ENCODE measurements at places on chromosomes 13 and 19.

GRCh38 chr13:34698945-34699344 is 243.1 kb upstream of the NBEA start:
- DNase-seq = no peak

DNA sequence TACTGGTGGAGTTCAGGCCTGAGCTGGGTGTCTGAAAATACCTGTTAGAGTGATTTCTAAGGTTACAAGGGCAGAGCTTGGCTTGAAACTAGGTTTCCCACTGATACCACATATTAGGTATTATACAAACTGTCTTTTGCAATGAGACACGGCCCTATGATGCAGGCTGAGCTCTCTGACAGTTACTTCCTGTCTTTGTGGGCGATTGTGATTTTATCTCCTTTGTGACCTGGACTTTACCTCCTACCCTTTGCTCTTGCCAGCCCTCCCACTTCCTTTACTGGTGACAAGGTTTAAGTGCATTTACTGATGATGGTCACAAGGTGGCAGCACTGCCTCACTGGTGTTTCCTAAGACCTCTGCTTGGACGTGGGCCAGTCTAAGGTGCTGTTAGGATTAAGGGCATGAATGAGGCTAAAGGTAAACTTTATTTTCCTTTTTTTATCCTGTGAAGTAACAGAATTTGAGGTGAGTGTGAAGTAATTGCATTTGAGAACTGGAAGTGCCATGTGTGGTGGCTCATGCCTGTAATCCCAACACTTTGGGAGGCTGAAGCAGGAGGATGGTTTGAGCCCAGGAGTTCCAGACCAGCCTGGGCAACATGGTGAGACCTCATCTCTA is 7.7 kb upstream of the CXCL17 start:
- DNase-seq = peak; percentile 29

GRCh38 chr19:11286312-11286974 is 9.5 kb upstream of the TSPAN16 start:
- no peak for DNase-seq

GRCh38 chr13:72896869-72897268 is 114.9 kb downstream of the PIBF1 start:
- no peak for DNase-seq

GRCh38 chr19:11418094-11418548 is 993 bp downstream of the RGL3 start:
- DNase-seq = no peak

DNA sequence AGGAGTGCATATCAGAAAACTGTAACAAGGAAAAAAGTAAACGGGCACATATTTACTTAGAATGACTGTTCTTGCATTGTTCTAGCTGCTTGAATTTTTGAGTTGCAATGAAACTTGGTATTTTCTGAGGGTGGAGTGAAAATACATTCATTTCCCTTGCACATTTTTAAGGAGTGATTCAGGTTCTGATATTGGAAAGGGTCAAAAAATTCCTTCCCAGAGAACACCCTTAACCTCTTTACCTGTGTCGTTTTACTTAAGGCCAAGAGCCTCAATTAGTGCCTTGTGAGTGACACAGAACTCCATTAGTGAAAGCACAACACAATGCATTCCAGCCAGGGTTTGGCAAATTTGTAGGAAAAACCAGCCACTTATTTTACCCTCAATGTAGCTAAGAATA is 2.3 kb downstream of the ITGBL1 start:
- DNase-seq = no peak

DNA sequence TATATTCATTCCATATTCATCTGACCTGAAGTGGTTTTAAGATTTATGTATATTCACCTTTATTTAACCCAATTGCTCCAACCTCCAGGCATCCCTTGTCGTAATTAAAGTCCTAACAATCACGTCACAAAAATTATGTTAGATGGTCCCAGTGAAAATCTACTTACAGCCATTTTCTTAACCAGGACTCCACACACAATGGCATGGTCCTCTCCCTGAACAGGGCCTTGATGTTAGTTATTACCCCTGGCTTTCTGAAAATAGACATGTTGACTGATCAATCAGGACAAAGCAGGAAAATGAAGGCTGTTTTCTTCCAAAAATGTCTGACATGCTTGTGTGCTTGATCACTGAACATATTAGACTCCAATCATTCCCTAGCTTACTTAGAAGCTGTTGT is 542.7 kb upstream of the SLITRK5 start:
- no peak for DNase-seq

DNA sequence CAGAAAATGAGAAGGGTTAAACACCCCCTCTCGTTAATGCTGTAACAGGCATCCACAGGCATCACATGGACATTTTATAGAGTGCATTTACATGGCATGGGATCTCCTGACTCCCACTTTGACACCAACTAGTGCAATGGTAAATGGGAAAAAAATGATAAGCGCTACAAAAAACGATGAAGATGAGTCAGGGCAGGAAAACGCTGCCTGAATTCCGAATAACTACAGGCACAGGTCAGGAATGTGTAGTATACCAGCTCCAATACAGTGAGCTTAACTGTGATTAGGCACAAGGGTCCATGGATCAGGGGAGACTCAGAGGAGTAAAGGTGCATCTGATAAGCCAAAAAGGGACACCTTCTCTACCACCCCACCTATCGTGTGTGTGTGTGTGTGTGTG is 223.6 kb downstream of the FOXO1 start:
- DNase-seq = no peak

- DNase-seq = peak; percentile 71
Measured at GRCh38 chr19:52922841-52923777, at the start of gene ZNF888. ZNF888 (minus strand) TSS chr19:52923428; CDS start chr19:52917873, 5,555 bp downstream.

DNA sequence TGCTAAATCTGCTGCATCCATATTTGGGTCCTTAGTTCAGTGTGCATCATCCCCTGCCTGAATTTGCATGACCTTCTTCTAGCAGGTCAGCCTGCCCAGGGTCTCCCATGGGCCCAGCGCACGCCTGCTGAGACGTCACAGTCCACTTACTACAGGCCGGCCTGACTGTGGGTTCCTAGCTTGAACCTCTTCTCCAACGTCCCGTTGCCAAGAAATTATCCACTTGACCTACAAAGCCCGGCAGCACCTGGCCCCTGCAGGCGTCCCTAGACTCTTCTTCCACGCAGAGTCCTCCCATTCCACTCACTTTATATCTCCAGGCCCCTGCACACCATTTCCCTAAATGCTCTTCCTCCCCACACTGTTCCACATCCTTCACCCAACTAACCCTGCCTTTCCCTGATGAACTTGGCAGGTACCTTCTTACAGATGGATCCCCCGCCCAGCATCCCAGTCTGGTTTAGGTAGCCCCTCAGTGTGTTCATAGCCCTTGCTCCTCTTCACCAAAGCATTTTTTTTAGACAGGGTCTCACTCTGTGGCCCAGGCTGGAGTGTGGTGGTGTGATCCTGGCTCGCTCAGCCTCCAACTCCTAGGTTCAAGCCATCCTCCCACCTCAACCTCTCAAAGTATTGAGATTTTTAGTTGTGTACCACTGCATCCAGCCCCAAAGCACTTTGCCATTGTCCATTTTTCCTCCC is 155.0 kb upstream of the SOX1 start:
- DNase-seq = no peak

DNA sequence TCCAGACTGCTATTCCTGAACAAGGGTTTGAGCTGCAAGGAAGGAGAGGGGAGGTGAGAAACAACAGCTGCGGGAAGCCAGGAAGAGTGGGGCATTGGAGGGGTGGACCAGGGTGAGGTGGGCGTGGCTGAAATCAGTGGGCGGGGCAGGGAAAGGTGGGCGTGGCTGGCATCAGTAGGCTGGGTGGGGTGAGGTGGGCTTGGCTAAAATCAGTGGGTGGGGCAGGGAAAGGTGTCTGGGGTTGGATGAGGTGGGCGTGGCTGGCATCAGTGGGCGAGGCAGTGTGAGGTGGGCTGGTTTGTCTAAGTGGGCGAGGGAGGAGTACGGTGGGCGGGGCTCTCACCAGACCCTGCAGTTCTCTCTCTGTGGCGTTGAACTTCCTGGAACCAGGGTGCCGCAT is 87.6 kb downstream of the MUC16 start:
- no peak for DNase-seq

DNA sequence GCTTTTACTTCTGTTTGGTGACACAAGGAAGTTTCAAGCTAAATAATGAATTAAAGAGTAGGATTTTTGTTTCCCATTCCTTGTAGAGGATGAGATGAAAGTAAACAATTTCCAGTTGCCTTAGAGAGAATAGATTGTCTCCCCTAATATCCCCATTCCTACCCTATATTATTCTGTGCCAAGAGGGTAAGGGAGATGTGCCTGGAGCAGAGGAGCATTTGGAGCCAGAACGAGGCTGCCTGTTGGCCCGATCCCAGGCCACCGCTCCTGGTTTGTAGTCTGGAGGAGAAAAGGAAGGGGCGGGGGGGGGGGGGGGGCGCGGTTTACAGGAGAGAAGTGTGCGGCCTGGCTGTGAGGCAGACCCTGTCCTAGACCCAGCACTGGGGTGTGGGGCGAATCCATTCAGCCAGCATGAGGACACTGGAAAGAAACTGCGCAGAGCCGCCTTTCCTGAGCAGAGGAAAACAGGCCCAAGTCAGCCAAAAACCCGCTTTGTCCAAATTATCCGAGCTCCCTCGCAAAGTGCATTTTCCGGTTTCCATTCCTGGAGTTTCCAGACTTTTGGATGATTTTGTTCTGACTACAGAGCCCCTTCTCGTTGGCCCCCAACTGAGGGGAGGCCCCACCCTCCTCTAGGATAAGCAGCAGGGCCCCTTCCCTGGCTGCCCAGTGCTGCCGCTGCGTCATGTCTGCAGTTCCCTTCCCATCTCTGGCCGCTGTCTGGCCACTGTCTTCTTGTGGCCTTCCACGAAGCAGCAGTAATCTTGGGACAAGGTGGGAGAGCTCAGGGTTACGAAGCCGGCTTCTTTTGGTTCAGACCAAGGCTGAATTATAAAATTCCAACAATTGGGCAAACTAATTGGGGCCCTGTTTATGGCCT is 23.0 kb downstream of the NFIX start:
- DNase-seq = no peak

DNA sequence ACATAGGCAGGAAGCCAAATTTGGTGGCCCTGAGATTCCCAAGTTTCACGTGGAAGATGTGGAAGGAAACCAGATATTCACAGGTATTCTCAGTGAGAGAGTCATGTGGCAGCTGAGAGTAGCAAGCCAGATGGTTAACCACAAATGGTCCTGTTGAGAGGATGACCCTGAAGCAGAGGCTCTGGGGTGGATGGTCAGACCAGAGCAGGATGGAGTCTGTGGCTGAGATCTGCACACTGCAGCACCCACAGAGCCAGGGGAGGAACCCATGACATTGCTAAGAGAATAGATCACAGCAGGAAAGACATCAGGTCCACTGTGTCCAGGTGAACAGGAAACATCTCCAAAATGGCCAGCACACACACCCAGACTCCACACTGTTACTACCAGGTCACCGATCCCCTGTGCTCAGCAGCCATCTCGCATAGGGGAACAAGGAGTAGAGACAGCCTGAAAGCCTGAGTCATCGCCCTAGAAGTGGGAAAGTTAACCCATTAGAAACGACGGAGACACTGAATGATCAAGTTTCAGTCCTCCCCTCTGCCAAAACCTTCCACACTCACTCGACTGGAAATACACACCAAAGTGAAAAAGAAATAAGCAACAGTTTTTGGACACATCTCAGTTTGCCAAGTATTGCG is 160.0 kb downstream of the RBM26 start:
- no peak for DNase-seq

All from activated CD4-positive, CD25-positive, alpha-beta regulatory T cell (primary cell).